SK-MEL-5 (cell line): ENCODE measurements at places on chromosomes 4 and X. TPM values are rescaled to one million over a fixed set of nuclear protein-coding genes. Genes with fewer than 3 reads are reported as not detected.

- DNase-seq, result no peak
Measured at GRCh38 chr4:74583757-74584156, 138.8 kb downstream of the AREG start.

- no peak for DNase-seq
Measured at GRCh38 chr4:144782345-144782744, 136.4 kb downstream of the HHIP start.

GRCh38 chr4:18938343-18939099 is 917.0 kb upstream of the LCORL start:
- DNase-seq, result no peak

DNA sequence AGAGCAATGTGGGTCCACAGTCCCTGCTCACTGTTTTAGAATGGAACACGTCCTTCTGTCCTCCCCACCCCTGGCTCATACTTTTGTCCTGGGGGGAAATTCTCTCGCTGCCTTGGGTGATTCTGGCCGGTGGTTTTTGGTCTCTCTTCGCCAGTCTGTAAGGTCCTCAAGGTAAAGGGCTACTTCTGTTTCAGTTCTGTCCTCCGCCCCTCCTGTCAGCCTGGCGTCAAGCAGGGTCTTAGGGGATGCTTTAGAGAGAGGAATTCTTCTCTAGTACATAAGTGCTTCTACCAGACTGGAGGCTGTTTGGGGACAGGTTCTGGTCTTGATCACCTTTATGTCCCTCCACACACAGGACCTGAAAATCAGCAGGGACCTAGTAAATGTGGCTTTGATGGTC is 617 bp upstream of the MRFAP1L1 start:
- DNase-seq, result no peak

DNA sequence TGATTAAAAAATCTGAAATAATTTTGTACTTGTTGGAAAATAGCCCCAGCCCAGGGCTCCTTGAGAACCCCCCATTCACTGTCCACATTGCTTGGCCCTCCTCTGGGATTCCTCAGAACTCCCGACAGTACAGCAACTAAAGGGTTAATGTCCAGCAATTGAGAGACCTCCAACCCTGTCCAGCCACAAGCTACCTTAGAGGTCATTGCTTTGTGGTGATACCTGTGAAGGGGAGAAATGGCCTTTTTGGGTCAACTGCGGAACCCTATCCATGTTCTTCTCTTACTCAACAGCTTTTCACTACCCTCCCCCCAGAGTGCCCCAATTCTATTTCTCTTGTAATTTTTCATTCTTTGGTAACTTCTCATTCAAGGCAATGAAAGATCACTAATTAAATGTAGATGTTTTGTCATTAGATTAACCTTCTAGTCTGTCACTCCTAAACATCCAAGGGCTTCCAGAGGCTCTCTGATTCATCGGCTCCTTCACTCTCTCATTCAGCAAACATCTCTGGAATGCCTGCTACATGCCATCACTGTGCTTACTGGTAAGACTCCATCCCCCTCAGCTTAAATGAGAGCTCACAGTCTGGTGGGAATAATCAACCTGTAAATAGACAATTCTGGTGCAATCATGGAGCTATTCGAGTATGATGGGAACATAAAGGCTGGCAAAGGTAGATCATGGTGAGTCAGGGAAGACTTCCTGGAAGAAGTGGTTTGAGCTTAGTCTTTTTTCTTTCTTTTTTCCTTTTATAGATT is 241.4 kb upstream of the PGRMC2 start:
- peak; percentile 14 for DNase-seq

- DNase-seq, result no peak
Measured at GRCh38 chr4:8353912-8354453, 84.4 kb downstream of the HTRA3 start.

DNA sequence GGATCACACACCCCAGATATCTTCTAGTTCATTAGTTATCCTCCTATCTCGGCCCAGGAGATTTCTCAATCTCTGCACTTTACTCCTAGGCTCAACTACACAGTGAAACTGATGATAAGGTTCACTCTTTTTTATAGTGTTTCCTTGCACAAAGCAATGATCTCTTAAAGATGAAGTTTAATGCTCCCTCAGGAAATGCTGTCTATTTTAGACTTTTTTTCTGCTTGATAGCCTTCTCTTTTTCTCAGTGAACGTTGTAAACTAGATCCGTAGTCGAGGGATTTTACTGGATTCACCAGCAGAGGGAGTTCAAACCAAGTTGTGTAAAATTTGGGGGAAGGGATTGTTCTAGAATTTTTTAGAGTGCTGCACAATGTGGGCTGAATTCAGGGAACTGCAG is 269.6 kb downstream of the GBA3 start:
- DNase-seq, result peak; percentile 74

DNA sequence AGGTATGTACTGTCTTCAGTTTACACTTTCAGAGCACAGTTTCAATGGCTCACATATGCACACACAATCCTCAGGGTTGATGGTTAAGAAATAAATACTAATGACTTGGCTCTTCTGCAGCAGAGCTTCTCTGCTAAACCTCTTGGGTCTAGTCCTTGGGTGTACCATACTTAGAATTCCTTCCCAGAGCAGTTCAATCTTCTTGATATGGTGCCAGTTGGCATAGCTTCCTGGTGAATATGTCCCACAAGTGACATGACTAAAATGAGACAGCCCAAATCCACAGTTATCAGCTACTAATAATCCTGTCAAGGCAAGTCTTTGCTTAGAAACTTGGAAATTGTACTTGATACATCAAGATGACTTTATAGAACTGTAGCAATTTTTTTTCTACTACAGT is 654.4 kb downstream of the IQCM start:
- no peak for DNase-seq

- no peak for DNase-seq
Measured at GRCh38 chr4:96112631-96113030, 272.7 kb downstream of the PDHA2 start.

- DNase-seq, result no peak
Measured at GRCh38 chrX:1378306-1378759, 13.6 kb downstream of the SLC25A6 start.

GRCh38 chrX:152165033-152165743 is 26.8 kb upstream of the MAGEA10 start:
- DNase-seq, result no peak

DNA sequence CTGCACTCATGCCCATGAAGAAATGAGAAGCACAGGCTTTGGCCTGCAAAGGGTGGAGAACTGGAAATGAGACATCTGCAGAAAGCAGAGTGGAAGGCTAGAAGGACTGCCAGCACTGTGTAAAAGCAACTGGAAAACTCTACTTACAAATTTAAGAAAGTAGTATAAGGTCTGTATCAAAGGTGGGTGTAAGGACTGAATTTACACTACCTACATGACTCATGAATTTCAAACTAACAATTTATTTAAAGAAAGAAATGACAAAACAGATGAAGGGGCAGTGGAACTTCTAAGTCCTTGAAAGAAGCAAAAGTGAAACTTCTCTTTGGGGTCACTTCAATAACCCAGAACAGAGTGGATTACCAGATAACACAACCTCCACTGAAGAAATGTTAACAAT is 71.2 kb downstream of the SLC10A7 start:
- DNase-seq, result no peak

- DNase-seq, result no peak
Measured at GRCh38 chr4:88021824-88022223, 14.4 kb downstream of the PKD2 start.

- no peak for DNase-seq
Measured at GRCh38 chr4:114782415-114783214, 184.0 kb downstream of the UGT8 start.

- DNase-seq, result peak; percentile 52
Measured at GRCh38 chr4:5460106-5460801, 248.1 kb downstream of the EVC2 start.

GRCh38 chr4:102438396-102439235 is 62.5 kb upstream of the NFKB1 start:
- DNase-seq, result no peak

DNA sequence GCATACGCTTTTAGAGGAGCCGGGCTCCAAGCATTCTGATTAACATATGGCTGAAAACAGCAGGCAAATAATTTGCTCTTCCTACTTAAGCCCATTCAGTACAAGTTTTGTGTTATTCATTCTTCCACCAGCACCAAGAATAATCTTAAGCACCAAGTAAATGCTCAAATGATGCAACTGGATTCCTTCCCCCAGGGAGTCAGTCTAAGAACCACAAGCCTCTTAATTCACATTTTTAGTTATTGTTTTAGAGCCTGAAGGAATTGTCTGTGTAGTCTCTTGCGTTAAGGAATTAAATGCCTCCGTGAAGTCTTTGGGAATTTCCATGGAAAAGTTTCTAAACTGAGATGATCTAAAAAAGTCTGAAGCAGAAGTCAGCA is 61.5 kb upstream of the MAGEB2 start:
- no peak for DNase-seq

- no peak for DNase-seq
Measured at GRCh38 chrX:153407736-153408135, 3.5 kb upstream of the ZFP92 start.

DNA sequence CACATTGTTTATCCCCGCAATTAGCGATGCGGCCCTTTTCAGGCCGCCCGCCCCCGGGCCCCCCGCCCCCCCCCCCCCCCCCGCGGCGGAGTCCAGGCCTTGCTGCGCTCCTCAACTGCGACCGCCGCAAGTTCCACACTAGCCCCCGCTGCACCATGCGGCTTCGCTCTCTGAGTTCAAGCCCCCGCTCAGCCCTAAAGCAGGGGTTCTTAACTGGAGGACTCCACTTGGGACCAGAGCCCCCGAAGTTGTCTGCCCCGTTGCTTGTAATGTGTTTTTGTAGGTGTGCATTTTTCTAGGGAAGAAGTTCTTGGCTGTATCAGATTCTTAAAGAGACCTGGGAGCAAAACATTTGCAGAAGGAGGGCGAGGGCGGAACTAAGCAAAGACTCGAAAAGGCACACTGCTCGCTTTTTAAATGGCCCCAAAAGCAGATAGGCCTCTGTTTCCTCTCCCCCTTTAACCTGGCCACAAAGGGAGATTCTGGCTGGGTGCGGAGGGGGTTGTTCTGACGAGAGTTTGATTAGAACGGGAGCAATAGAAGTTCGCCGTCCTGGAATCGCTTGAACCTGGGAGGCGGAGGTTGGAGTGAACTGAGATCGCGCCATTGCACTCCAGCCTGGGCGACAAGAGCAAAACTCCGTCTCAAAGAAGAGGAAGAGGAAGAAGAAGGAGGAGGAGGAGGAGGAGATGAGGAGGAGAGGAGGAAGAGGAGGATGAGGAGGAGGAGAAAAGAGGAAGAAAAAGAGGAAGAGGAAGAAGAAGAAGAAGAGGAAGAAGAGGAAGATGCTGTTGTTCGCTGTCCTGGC is 2.3 kb upstream of the MSX1 start:
- DNase-seq, result no peak

- DNase-seq, result no peak
Measured at GRCh38 chr4:104976262-104976661, 170.4 kb upstream of the TET2 start.

DNA sequence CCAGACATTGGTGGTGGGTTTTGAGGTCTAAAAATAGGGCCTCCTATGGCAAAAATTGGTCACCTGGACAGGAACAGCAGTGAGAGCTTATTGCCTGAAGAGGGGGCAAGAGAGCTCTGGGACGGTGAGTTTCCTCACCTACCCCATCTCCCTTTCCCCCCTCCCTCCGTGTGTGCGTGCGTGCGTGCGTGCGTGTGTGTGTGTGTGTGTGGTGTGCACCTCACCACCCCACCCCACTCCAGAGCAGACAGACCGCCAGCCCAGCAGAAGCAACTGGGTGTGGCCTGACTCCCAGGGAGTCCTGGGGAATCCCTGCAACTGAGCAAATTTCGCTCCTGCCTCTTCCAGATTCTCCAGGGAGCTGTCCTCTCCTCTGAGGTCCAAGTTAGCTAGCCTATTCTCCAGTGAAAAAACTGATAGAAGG is 44.7 kb downstream of the PRPS1 start:
- DNase-seq, result peak; percentile 78

DNA sequence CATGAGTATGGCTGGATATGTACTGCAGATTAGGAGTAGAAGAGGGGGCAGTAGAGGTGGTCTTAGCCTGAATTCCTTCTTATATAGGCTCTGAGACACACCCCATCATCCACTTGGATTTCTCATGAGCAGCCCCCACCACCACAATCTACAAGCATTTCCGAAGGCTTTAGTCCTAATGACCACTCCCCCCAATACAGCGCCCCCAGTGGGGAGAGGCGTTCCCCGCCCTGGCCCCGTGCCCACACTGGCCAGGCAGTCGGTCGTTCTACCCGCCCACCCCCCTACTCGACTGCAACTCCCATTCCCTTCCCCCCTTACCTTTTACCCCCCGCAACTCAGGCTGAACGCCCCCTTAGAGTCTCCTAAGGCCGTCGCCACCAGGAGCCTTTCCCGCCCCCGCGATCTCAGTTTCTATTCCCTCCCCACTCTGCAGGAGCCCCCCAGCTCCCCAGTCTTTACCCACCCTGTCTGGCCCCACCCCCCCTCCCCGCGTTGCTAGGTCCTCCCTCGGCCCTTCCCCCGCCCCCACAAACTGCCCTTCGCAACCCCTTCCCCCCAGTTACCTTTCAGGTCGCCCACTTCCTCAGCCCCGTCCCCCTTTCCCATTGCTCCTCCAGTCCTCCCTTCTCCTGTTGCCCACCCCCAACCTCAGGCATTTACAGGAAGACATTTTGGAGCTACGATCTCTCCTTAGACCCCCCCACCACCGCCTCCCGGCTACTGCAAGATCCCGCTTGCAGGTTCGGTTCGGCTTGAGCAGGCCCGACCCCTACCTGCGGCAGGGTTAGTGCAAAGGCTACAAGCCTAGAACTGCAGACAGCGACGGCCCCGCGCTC is 468 bp downstream of the ZMYM3 start:
- DNase-seq, result peak; percentile 38

DNA sequence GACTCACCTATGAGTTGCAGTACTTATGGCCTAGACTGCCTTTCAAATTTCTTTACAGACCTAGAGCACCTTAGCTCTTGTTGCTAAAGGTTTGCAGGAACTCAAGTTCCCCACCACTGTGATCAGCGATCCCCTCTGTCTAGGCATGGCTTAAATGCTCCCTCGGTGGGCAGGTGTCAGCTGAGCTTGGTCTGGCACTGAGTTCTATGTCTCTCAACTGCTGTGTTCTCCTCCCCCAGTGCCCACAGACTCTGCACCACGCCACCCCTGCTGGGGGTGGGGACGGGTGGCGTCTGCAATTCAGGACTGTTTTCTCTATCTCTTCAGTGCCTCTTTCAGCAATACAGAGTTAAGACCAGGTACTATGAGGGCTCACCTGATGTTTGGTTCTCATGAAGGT is 30.5 kb downstream of the TMEM271 start:
- DNase-seq, result no peak

- no peak for DNase-seq
Measured at GRCh38 chrX:14779580-14779979, 93.3 kb downstream of the FANCB start.

The DGAT2L6 gene
- 0.13 TPM in 1 of 2 replicates, not detected in the other for total RNA-seq

The NEXMIF gene
- total RNA-seq, result not detected in 2 replicates

The PDE6B gene
- total RNA-seq, result not detected in 2 replicates

The SMIM10L2A gene
- 0.03 TPM in 1 of 2 replicates, not detected in the other for total RNA-seq

The CHM gene
- 29.4 and 30.4 TPM in 2 replicates for total RNA-seq

The OTUD6A gene
- not detected in 2 replicates for total RNA-seq

The VCX2 gene
- not detected in 2 replicates for total RNA-seq

The CSAG3 gene
- 7.6 and 8.9 TPM in 2 replicates for total RNA-seq

The CFAP99 gene
- not detected in 2 replicates for total RNA-seq
